ENCODE measurements at places on chromosomes 5 and 9.

DNA sequence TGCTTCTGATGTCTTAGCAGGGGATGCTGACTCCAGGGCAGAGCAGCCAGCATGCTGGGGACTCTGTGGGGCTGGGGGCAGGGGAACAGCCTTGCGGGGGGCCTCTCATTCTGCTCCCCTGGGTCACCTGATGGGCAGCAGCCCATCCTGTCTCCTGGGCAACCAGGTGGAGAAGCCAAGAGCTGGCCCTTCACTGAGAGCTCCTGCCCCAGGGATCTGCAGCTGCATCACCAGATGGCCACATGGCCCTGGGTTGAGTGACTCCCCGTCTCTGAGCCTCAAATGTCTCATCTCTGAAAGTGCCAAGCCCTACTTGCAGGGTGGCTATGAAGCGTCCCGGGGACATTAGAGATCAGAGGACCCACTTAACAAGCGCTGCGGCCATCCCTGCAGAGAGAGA, 49.1 kb downstream of the LRSAM1 start:
- DNase-seq, result no peak

DNA sequence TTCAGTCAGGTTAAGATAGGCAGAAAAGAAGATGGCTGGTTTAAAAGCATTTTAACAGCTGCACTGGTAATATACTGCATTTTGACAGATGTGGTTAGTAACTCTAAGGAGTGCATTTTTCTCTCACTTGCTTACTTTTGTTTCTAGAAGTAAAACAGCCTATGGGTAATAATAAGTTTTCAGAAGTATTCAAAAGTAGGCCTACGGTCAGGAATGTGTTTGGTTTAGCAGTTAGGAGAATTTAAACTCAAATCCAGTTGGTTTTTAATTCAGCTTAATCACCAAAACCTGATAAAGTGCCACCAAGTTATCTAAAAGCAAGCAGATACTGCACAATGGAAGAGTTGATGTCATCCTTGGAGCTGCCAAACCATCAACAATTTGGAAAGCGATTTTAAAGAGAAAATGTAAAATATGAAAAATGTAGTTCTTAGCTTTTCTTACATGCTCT, 160.3 kb downstream of the ARSB start:
- DNase-seq, result peak; percentile 69

DNA sequence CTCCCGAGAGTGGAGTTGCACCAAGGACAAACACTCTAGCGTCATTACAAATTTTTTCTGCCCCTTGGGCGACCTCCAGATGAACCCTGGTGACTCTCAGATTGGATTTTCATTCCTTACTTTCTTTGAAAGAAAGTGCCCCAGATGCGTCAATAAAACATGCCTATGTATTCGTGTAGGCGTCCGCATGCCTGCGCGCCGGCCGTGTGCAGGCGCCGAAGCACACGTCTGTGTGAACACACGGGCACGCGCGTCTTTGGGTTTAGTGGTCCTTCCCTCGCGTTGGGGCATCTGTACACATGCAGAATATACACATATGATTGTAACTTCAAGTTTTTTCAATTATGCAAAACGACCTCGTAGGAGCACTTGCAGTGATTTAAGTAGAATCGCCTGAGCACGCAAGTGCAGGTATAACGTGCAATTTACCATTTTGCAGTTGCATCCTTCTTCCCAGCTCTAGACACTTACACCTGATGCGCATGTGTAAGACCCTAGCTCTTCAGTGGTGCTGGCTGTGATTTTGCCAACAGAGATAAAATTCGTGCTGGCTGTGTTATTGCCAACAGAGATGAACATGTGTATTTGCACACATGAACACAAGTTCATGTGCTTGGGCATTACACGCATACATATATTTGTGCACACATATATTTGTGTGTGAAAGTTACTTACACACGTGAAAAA, 1.9 kb upstream of the LHX2 start:
- no peak for DNase-seq

- no peak for DNase-seq
Measured at GRCh38 chr9:8825585-8826147, 1026.1 kb upstream of the DMAC1 start.

DNA sequence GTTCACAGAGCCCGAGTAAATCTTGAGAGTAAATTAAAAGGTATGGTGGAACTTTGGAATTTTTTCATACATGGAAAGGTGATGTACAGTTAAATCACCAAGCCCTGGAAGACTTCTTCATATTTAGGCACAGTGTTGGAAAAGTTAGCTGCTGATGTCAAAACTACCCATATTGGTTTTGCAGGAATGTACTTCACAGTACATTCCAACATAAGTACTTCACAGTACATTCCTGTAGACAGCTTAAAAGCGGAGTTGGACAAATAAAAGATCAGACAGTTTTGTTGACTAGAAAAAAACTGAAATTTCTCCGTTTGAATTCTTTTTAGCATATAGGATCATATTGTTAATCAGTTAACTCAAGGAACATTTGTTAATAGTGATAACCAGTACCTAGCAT, 1.8 kb downstream of the RANBP17 start:
- DNase-seq, result peak; percentile 74

DNA sequence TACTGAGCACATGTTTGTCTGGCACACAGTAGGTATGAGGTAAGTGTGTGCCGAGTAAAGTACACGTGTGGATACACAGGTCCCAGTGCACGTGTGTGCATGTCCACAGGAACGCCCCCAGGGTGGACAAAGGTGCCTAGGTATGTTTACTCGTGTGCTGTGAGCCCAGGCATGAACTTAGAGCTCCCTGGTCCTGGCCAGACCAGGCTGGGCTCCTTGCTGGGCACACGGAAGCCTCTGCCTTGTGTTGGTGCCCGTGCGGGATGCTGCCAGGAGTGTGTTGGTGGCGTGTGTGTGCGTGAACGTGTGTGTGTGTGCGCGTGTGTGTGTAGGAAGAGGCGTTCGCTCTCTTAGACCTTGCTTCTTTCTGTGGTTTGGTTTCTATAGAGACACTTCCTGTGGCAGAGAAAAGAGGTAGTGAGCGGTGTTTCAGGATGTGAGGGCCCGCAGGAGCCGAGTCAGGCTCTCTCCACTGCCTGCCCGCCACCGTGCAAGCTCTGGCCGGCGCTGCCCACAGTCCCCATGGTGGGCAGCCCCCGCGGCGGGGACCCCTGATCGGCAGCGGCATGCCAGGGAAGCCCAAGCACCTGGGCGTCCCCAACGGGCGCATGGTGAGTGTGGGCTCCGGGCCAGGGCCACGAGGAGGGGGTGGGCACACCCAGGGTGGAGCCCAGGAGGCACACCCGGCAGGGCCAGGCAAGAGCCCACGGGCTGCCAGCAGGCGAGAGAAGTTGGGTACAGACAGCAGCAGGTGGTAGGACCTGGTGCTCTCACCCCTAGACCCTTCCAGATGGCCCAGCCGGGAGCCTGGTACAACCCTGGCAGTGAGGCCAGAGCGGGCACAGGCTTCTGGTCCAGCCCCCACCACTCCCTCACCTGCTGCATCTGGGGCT, at the start of gene RGS14:
RGS14 (plus strand) TSS at position 466 of the 893 bp plus-strand sequence; CDS start at position 567, 101 bp downstream.
- DNase-seq, result peak; percentile 24

GRCh38 chr9:115469841-115470240, 351.9 kb upstream of the TNC start:
- no peak for DNase-seq

DNA sequence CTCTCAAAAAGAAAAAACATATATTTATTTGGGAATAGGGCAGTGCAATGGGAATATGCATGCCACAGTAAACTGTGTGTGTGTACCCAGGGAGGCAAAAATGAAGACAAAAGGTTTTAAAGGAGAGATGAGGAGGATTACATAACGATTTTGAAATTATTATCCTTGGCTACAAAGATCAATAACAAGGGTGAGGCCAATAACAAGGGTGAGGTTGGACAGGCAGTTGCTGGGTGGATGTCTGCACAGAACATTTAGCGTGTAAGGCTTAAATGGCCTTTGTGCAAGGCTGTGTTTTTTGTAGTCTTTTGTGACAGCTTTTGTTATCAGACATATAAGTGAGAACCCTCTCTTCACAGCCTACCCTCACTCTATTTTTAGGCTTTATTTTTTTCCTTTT, 114.0 kb downstream of the JMY start:
- no peak for DNase-seq

GRCh38 chr5:72597456-72597948, 90.3 kb upstream of the ZNF366 start:
- peak; percentile 94 for DNase-seq

GRCh38 chr9:121972501-121972981, 120.6 kb downstream of the TTLL11 start:
- DNase-seq, result no peak

GRCh38 chr9:131524665-131525315, 6.3 kb downstream of the UCK1 start:
- DNase-seq, result peak; percentile 28

DNA sequence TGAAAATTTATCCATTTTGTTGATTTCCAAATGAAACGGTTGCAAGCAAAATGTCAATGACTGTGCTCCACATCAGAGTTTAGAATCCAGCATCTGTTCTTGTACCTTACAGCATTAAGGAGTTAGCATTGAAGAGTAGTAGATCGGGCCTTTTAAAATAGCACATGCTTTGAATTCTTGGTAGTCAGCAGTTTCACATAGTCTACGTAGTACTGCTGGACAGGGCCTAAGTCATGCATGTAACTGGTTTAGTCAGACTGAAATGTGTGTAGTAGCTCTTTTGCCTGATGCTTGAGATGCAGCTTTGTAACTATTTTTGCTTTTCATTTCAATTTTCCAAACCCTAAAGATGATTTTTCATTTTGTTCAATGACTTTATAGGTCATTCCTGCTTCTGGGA, 19.8 kb downstream of the LECT2 start:
- DNase-seq, result peak; percentile 36

DNA sequence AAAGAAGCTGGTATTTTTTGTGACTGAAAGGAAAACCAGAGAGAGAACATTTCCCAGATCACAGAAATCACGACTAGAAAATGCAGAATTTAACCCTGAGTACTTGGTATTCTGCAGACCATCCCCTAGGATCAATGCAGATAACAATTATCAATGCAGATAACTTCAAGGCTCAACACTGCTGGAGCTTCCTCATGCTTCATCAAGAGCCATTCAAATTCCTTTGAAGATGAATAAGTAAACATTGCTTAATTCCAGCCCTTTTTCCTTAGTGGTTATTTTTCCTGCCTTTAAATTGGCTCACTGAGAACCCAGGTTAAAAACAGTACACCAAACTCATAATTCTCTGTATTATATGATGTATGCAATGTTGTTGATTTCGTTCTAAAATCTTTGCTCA, 370.1 kb upstream of the TLE4 start:
- peak; percentile 43 for DNase-seq

DNA sequence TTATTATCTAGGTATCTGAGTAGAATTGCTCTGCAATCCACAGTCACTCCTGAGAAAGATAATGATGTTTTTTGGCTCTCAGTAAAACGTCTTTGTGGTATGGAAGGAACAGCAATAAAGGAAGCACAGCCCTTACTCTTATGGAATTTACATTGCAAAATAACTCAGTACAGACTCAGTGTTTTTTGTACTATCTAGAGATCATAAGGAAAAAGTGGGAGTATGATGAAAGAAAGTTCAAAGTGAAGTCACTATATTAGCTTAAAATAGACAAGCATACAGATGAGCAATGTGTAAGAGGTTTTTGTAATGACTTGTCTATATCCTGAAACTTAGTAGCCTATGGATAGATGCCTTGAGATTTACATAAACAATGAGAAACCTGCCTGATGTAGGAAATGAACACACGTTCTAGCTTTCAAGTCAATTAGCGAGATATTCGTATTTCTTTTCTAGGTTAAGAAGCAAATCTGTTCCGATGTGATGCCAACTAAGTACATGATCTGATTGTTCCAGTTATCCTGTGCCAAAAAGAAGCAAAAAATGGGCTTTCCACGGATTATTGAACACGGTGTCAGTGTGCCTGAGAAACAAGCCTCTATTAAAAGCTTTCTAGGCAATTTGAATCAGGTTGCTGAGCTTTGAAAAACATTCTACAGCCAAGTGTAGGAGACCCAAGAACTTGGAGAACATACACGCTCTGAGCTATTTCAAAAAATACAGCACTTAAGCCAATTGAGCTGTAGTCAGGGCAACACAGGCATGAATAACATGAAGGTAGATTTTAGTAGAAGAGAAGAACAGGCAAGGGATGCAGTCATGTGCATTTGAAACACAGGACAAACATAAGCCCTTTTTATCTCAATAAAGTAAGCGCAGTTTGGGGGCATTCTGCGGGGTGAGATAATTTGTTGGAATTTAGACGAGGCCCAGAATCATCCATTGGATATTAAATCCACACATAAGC, 86.3 kb upstream of the TAF11L2 start:
- peak; percentile 76 for DNase-seq

GRCh38 chr9:115596021-115596745, 478.2 kb upstream of the TNC start:
- DNase-seq, result peak; percentile 95

DNA sequence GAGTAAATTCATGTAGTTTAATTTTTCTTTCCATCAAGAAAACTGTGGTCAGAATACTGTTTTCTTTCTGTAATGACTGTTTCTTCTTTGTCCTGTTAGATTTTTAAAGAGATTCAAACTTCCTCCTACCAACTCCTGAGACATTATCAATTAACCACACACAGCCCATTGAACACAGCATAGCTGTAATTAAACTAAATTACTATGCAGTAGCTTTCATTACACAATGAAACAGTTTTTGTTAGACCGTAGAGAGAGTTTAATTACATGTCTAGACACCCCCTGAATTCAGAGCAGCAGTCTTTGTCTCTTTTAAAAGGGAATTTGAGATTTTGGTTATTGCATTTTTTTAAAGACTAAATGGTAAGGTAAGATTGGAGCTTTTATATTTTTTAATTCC, 77.5 kb downstream of the STARD4 start:
- no peak for DNase-seq

DNA sequence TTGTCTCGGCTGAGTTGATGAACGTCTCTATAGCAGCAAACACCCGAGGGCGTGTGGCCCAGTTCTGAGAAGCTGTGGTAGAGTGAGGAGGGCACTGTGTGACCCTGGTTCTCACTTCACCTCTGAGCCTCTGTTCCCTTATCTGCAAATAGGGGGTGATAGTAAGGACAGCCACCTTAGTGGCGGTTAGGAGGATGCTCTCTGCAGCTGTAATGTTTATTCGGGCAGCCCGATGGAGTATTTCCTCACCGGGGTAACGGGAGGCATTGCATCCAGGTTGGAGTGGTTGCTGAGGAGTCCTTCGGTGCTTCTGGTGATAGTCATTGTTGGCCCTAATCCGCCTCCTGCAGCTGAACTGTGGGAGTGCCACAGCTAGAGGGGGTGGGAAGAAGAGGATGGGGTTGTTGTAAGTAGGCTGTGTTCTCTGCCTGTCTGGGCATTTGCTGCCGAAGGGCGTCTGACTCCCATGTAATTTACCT, 13.9 kb downstream of the PRRC2B start:
- peak; percentile 58 for DNase-seq

GRCh38 chr5:2883771-2884170, 132.3 kb upstream of the IRX2 start:
- DNase-seq, result no peak

- DNase-seq, result no peak
Measured at GRCh38 chr9:121881920-121882500, 211.1 kb downstream of the TTLL11 start.
